Activated CD8-positive, alpha-beta memory T cell treated with anti-CD3 and anti-CD28 coated beads for 1 hour (primary cell): ENCODE measurements at places on chromosomes 3 and 15.

DNA sequence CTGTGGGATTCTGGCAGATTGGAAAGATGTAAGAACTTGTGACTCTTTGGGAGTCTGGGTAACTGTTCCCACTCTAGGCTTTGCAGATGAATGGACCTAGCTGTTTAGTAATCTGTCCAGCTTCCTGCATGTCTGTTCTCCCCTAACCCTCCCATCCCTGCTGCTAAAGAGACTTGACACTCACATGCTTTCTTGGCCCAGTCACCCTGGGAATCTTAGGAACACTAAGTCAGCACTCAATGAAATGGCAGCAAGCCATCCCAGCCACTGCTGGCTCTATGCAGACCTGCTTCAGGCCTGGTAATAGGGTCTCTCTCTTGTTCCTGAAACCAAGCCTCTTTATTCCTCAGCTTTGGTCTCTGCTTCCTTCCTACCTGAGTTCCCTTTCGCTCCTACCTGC, 63.7 kb upstream of the THSD4 start:
- DNase-seq = no peak

- no peak for DNase-seq
These were observed 14.5 kb downstream of the GOLIM4 start for GRCh38 chr3:168081171-168081771.

DNA sequence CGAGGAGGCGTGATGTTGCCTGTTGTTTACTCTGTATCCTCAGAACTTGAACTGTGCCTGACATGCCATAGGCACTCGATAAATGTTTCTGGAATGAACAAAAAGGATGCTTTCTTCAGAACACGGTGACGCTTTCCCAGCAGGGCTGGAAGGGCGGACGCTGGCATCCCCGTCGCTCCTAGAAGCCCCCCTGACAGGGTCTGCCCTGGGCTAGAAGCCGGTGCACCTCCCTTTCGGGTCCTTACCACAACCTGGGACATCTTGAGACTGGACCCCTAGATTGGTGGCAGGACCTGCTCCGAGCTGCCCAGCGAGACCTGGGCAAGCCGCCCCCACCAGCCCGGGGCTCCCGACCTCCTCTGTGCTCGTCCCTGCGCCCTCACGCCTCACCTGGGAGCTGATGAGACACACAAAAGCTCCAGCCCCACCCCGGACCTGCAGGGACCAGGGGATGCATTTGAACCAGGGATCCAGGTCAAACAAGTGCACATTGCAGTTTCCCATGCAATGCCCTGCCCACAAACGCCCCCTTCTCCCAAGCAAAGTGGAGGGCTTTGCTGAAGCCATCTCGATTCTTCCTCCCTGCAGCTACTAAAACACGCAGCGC, 131.2 kb upstream of the MEF2A start:
- no peak for DNase-seq

DNA sequence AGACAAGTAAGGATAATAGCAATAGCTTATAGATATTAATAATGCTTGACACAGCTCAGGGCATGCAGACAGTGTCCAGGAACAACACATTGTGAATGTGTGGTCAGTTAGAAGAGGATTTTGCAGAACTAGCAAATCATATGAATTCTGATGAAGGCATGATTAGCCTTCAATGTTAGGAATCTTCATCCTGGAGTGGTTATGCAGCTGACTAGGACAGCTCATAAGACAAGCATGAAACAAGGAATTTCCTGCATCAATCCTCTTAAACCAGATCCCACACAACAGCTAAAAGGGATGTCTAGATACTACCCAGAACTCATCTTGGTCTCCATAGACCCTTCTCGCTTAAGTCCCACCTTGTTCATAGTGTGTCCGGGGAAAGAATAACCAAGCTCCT, 499.0 kb upstream of the ATP11B start:
- no peak for DNase-seq

DNA sequence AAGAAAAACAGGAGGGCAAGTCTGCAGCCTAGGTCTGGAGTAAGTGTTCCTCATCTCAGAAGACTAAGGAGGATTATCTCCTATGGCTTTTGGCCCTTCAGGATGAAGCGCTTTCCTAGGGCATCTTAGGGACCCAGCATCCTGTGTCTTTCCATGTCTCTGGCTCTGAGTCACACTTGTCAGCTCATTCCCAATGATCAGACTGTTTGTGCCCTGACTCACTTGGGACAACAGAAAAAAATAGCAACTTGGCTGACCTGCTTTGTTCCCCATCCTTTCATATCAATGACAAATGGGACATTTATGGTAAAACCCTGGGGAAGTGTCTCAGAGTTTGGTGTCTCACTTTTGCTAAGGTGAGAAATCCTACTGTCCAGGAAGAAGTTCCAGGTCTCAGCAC, 76.2 kb upstream of the OXTR start:
- DNase-seq = no peak

DNA sequence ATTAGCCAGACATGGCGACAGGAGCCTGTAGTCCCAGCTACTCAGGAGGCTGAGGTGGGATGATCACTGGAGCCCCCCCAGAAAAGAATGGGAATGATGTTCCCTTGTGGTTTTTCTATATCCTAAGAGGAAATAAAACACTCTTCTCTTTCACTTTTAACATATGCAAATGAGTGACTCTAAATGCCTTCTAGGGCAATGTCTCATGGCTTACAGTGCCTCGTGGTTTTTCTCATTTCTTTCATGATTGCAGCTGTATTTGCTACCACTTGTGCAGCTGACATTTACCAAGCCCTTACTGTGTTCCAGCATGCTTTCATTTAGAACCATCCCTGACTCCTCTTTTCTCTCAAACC, 26.4 kb downstream of the STOML1 start:
- DNase-seq = no peak

DNA sequence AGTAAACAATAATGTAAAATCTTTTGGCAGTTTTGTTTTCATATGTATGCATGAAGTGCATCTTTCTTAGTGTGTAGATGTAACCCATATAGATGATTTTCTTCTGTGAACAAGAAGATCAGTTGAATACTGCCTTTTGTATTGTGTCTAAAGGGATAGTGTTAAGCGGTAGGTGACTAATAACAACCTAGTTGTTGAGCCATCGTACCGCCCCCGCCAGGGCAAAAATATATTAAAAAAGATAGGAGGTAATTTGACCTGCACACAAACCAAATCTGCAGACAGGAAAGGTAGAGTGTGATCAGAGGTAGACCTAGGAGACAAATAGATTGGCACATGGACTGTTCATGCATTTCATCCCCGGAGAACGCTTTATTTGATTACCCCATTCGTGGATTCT, 3.3 kb upstream of the GMNC start:
- no peak for DNase-seq

GRCh38 chr15:63277038-63277892, at the start of gene APH1B:
Gene APH1B, plus strand, starts transcription at chr15:63277605. Its CDS starts 19 bp downstream, at chr15:63277624.
- peak; percentile 72 for DNase-seq

DNA sequence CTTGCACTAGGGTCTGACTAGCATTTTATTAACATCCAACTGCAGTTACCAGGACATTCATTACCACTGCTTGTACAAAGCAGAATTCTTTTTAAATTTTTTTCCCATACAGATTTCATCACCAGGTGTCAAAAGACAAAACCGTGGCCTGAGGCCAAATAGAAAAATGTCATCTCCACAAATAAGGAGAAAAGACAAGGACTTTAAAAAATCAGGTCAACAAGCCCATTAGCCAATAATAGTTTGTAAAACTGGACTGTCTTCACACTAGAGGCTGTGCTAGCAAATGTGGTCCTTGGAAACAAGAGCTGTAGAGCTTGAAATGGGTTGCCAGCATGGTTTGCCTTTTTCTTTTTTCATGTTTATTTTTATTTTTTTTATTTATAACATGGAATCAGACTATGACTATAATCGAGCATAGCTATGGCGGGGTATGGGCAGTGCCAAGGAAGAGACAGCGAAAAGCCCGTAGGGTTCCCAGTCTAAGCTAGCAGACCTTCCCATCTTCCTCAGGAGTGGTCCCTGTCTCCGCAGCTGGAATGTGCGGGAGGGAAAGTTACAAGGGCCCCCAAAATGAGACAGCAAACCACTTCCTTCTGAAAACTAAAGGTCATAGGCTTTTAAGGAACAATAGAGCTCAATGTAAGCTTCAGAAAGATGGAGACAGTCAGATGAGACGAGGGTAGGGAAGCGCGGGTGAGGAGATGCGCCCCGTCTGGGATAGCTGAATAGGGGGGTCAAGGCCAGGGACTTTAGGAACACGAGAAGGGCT, 1.5 kb downstream of the PTPN9 start:
- no peak for DNase-seq

GRCh38 chr15:23854912-23855659, 168.0 kb upstream of the NDN start:
- DNase-seq = no peak

DNA sequence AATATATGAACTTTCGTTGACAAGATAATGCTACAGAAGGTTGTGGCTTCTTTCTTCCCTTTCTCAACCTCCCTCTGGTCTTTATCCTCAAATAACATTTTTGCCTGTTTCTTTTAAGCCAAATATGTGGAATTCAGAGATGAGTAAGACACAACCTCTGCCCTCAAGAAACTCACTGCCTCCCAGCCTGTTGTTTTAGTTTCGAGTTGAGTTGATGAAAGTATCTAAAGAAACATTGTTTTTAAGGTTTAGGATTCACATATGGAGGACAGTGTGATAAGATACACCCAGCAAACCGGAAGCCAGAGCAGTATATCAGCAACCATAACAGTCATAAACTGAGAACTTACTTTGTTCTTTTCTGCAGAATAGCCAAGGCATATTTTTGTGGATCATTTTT, 218.6 kb downstream of the THSD4 start:
- no peak for DNase-seq

GRCh38 chr3:71416876-71417275, 166.7 kb downstream of the FOXP1 start:
- DNase-seq = no peak

GRCh38 chr3:119311081-119311925, 17.1 kb downstream of the ARHGAP31 start:
- DNase-seq = no peak

DNA sequence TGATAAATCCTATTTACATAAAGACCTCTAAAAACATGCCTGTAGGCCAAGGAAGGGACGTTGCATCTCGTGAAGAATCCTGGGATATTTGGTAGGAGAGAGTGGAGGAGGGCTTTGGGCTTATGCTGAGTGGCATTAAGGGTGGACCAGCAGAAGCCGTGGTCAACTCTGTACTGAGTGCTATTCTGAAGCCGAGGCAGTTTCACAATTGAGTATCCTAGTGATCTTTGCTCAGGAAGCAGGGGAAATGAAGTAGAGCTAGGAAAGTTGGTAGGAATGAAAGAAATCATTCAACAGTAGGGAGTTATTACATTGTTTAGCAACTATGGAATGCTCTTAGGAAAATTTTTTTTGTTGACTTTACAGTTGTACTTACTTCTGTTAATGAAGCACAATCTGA, 24.2 kb downstream of the MCTP2 start:
- DNase-seq = no peak

- no peak for DNase-seq
These were observed 453.8 kb downstream of the OTOL1 start for GRCh38 chr3:161950318-161950868.

DNA sequence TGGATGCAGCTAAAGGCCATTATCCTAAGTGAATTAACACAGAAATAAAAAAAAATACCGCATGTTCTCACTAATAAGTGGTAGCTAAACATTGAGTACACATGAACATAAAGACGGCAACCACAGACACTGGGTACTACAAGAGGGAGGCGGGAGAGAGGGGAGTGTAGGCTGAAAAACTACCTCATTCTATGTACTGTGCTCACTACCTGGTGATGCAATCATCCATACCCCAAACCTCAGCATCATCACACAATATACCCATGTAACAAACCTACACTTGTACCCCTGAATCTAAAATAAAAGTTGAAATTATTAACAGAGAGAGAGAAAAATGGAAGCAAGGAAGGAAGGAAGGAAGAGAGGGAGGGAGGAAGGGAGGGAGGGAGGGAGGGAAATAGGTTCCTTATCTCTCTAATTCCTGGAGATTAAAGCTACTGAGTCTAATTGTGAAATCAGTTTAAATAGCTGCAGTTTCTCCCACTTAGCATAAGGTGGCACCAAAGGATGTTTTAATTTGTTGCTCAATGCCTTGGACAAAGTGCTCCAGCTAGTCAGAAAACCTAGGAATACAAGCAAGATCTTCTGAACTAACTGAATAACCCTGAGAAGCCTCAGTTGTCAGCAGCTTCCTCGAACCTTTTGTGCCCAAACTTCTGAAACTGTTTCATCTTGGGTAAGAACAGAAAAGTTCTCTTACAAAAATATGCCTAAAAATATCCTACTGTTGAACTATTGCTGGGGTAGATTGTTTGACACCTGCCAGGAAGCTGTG, 79.4 kb upstream of the ATP11B start:
- DNase-seq = no peak

DNA sequence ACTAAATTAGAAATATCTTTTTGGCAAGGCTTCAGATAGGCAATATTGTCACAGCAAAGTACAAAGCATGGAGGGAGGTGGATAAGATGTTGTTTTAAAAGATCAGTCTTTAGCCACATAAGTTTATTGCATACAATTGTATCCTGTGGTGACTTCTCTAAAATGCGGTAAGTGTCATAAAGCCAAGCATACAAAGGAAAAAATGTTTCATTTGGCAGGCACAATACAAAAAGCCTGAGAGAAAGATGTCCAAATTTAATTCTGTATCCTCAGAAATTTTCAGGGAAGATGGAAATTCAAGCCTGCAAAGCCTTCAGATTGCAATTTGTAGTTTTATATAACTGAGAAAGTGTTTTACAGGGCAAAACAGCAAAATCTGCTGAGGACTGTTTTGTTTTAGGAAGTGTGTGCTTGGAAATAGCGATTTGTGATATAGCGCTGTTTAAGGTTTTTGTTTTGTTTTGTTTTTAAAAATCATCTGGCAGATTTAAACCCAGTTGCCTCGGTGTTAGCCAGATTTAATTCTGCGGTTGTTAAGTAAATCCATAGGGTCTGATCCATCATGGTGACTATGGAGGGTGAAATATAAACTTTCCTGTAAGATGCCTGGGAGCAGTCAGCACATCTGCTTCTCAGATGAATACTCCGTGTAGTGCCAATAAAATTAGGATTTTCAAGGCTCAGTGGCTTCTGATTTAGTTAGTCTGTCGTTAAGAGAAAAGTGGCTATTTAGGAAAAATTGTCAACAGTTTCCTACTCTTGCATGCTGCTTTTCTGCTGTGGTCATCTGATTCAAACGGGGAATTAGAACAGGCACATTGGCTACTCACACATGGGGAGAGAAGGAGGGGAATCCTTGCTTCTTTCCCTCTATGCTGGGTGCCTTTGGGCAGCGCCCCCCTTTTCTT, 8.0 kb downstream of the KAT2B start:
- no peak for DNase-seq

DNA sequence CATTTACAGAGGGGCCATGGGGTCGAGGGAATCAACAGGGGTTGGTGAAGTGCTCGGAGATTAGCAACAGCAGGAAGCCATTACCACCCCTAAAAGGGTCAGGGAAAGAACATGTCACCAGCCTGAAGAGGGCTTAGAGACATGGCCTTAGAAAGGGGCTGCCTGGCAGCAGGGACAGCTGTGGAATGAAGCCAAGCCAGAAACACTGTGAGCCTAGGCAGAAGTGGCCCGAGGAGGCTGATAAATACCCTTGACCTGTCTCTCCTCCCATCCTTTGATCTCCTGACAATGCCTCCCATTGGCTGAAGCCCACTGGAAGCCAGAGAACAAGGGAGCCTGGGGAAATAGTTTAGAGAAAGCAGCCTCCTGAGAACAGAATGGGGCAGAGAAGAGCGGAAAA, 31.4 kb downstream of the GPD1L start:
- DNase-seq = no peak
